ENCODE measurements at places on chromosomes 1 and 21.
A peak's percentile ranks its signal among the peaks of the same experiment; 100 is the strongest.

DNA sequence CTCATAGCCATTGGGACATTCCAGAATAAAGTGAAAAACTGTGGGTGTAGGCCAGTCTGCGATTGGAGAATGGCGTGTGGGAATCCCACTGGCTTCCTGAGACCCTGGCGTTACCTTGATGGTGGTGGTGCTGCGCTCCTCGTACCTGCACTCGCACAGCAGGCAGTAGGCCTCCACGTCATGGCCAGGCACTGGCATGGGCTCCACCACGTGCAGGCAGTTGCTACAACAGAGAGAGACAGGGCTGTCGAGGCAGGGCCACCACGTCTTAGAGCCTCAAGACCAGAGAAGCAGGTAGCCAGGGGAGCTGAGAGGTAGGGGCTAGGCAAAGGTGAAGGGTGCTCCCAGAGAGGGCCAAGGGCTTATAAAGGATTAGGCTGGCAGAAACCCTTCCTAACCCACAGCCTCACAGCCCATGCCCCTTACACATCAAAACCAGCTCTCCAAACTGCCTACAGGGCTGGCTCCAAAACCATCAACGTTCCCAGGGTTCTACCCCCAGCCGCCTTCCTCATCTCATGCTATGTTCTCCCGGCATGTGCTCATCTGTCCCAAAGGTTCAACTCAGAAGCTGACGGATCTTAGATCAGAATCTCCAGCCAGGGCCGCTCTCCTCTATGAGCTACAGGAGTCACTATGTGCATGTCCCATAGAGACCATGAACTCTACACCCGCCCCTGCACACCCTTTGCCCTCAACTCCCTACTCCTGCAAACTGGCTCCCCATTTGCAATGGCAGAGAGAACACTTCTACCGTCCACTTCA, 7.5 kb downstream of the TMEM9 start:
- DNase-seq: no peak

GRCh38 chr1:7298145-7298544, 473.0 kb upstream of the VAMP3 start:
- no peak for DNase-seq

DNA sequence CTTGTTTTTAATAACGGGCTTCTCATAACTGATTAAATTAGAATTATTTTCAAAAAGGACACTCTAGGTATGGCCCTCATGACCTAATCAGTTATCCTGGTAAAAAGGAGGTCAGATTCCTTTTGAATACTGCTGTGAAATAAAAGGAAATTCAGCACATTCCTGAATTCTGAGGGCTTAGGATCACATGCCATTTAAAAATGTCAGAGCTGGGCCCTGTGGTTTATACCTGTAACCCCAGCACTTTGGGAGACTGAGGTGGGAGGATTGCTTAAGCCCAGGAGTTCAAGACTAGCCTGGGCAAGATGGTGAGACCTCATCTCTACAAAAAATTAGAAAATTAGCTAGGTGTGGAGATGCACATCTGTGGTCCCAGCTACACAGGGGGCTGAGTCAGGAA, 18.0 kb upstream of the RABGGTB start:
- DNase-seq: no peak

DNA sequence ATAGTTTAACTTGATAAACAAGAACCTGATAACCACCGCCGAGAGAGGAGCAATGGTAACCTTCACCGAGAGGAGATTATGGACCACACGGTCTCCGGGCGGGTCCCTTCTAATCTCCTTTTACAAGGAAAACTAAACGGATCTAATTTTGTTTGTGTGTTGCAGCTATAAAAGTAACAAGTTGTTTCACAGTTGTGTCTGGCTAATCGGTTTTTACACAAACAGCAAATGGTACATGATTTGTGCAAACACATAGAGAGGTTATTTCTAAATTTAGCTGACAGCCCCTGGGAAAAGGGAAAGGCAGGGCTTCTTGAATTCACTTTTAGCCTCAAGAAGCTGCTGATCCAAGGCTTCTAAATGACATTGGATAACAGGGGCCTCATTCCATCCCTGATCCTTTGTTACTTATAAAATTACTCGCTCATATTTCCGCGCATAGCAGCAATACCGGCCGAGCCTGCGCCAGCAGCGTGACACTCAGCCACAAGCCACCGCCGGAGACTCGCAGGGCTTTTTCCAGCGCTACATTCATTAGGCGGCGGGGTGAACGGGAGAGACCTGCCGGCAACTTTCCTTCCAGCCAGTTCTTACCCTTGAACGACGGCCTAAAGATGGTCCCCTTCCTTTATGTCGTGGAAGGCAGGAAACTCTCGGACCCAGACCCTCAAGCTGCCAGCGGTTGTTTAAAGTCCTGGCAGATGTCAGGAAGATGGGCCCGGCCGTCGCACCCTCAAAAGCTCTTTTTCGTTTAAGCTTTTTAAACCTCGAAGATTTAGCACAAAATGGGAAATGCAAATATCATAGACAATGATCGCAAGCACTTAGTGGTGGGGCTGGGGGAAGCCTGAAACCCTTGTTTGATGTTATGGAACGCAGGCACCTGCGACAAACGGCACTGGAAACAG, 4.4 kb downstream of the FOXD3 start:
- DNase-seq: no peak

GRCh38 chr1:178941849-178942248, 71.0 kb upstream of the ANGPTL1 start:
- no peak for DNase-seq

DNA sequence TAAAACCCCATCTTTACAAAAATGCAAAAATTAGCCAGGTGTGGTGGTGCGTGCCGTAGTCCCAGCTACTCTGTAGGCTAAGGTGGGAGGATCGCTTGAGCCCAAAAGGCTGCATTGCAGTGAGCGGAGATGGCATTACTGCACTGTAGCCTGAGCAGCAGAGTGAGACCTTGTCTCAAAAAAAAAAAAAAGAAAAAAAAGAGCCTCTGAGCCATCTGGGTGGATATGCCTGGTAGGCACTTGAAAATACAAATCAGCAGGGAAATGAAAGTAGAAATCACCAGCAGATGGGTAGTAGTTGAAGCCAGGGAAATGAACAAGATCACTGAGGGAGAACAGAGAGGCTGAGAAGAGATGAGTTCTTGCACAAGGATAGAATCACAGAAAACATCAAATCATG, 131.0 kb upstream of the HMCN1 start:
- no peak for DNase-seq

GRCh38 chr1:81717230-81717629, 83.5 kb upstream of the ADGRL2 start:
- no peak for DNase-seq

DNA sequence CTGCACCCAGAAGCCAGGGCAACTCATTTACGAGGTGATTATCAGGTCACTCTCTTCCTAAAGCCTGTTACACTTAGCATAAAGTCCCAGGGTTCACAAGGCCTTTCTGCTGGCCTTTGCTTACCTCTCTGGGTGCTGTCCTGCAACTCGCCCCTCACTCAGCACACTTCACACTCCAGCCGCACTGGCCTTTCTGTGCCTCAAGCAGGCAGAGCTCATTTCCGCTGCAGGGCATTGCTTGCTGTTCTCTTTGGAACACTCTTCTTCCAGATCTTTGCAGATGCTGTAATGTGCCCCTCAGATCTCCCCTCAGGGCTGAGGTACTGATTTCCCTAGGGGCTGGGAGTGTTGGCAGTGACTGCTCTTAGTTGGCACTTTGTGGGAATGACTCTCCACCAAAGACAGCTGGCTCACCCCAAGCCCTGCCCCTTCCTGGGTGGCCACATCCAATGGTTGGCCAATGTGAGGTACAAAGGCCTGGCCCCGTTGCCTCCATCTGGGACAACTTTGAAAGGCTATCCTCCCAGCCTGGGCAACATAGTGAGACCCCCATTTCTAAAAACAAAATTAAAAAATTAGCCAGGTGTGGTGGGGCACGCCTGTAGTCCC, 50.8 kb upstream of the SSBP3 start:
- DNase-seq: no peak

GRCh38 chr1:108732398-108732797, 14.1 kb upstream of the STXBP3 start:
- no peak for DNase-seq

DNA sequence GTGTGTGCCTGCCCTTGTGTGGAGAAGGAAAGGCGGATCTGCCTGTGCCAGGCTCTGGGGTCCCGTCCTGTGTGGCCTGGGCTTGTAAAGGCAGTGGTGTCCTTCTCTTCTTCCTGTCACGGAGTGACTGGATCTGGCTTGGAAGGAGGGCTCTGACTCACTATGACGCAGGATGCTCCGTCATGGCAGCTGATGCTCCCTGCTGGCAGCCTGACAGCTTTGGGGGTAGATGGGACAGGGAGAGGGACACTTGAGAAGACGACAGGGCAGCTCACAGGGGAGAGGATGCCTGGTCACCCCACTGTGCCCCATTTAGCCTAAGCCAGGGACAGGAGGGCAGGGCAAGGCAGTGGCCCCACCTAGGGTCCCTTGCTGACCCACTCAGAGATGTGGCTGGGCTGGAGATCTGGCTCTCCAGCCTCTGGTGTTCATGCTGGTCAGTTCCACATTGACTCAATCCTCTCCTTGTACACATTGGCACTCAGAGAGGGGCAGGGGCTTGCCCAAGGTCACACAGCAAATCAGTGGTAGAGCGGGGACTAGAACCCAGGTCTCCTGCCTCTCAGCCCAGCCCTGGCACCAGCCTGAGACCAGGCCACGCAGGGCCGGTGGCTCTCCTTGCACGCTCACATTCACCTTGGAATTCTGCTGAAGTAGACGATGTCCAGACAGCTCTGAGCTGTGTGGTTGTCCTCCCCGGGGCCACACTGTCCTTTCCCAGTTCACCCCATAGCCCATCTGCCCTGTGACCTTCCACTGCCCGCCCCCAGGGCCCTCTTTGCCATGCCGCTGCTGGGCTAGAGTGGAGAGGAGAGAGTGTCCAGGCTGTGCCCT, 2.8 kb upstream of the FAM131C start:
- no peak for DNase-seq

DNA sequence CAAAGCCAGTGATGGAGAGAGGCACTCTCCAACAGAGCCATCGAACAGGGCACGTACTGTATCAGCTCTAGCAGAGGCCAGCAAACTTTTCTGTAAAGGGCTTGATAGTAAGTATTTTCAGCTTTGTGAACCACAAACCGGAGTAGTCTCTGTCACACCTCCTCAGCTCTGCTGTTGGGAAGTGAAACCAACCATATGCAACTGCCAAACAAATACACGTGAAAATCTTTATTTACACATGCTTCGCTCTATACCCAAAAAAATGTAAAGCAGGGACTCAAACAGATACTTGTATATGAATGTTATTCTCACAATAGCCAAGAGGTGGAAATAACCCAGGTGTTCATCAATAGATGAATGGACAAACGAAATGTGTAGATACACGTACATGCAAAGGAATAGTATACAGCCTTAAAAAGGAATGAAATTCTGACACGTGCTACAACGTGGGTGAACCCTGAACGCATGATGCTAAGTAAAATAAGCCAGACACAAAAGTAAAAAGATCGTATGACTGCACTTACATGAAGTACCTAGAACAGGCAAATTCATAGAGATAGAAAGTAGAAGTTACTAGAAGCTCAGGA, 39.0 kb downstream of the SETD4 start:
- no peak for DNase-seq

- peak; percentile 27 for DNase-seq
Observed at GRCh38 chr1:167447521-167448136, 70.7 kb downstream of the CD247 start.

GRCh38 chr1:171480035-171480434, 5.3 kb upstream of the PRRC2C start:
- no peak for DNase-seq

DNA sequence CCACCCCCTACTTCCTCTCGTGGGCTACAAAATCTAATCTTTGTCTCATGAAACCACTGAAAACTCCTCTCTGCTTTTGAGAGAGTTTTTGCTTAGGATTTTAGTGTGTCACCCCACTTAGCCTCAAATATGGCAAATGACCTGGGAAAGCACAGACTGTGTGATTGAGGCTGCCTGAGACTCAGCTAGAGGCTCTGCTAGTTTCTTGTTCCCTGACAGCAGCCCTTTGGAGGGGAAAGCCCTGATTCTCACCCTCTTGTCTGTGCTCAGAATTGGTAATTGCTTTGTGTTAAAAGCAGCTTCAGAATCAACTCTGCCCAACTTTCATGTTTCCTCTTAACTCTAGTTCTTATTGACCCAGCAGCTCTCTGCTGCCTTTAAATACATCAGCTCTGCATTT, 85.6 kb upstream of the ZP4 start:
- no peak for DNase-seq

- DNase-seq: peak; percentile 99
Observed at GRCh38 chr1:21963477-21964217, 13.2 kb upstream of the CELA3B start.

DNA sequence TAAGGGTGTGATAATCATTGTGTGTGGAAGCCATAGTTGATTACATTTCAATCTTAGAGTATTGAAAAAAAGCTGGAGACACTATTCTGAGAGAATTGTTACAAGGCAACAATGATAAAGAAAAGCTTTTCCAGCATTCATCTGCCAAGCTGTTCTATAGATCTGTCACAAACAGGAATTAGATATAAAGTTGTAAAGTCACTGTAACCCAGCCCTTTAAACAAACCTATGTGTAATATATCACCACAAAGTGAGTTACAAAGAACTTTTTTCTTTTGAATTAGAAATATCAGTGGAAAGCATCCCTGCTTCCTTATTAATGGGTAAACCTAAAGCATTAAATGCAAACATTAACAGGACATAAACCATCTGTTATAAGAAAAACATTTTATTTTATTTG, 55.4 kb downstream of the RPAP2 start:
- no peak for DNase-seq

DNA sequence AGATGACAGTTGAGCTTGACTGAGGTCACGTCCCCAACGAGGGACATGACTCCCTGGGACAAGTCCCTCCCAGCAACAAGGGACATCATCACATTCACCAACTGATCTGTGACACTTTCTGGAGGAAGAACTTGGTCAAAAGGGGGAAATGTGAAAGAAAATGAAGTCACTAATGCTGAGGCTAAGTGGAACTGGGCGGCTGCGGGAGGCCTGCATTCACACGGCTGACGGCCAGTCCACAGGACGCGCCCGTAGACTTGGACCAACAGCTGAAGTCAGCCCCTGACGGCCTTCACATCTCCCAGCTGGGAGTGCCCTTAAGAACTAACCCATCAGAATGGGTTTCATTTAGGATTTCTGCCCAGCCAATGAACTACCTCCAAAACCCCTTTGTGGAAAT, 26.6 kb downstream of the POFUT2 start:
- no peak for DNase-seq

- DNase-seq: no peak
Observed at GRCh38 chr1:23613191-23614031, 54.1 kb upstream of the ID3 start.

GRCh38 chr1:46197964-46198811, at the start of gene POMGNT1:
POMGNT1 (minus strand) TSS chr1:46198434; CDS start chr1:46197821, 613 bp downstream.
- DNase-seq: peak; percentile 71
